NCI-H1105 treated with DMSO at 0.1 percent for 48 hours (cell line): ENCODE measurements at places on chromosomes 7 and 10.

- DNase-seq = no peak
Observed at GRCh38 chr7:136213012-136213411, 235.9 kb upstream of the MTPN start.

- DNase-seq = no peak
Observed at GRCh38 chr7:6442114-6442513, 5.6 kb downstream of the DAGLB start.

DNA sequence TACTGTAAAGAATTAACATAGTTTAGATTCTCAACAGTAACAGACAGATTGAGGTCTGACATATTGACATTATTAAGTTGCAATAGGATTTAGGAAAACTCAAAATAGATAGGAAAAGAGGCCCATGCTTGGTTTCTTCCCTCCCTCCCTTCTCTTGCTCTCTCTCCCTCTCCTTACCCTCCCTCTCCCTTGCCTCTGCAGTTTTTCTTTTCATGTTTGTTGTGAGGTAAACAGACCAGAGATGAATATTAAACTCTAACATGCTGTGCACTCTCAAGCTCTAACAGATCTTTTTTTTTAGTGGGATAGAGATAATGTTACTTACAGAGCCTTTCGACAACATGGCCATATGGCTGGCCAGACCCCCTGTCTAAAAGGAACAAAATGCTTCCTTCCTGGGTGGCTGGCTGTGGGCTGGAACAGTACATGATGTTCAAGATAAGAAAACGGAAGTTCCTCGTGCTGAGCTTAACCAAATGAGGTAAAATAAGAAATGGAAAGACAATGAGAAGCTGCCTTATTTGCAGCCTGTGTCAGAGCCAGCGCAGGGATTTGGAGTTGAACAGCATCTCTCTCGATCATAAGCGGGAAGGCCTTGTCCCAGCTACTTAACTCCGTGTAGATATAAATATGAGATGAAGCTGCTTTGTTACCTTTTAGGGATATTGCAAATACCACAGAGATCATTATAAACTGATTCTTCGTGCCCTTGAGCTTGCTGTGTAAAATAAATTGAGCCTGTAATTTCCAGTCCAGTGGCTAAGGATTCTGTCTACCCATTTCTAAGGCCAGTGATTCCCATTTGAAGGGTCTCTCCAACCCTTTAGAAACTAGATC lies 391.9 kb upstream of the NPVF start:
- no peak for DNase-seq

GRCh38 chr7:925601-926000 lies 28.9 kb downstream of the ADAP1 start:
- no peak for DNase-seq

- no peak for DNase-seq
Observed at GRCh38 chr10:36114913-36115312, 472.8 kb upstream of the FZD8 start.

- DNase-seq = no peak
Observed at GRCh38 chr7:110386913-110387312, 704.0 kb upstream of the LRRN3 start.

- no peak for DNase-seq
Observed at GRCh38 chr10:96655461-96656197, 64.7 kb downstream of the PIK3AP1 start.

GRCh38 chr10:58780476-58780875 lies 267.8 kb downstream of the BICC1 start:
- DNase-seq = no peak
